Stimulated activated CD4-positive, alpha-beta T cell treated with anti-CD3 and anti-CD28 coated beads, Interleukin-1b, Interleukin-23, amount 100 ng/mL, for 1 hour (primary cell): ENCODE measurements at places on chromosomes 12 and 14.

GRCh38 chr12:100993916-100994450 is 199.4 kb downstream of the ANO4 start:
- no peak for DNase-seq

- DNase-seq: no peak
These were observed 415.7 kb upstream of the ATP2B1 start for GRCh38 chr12:90124289-90124688.

DNA sequence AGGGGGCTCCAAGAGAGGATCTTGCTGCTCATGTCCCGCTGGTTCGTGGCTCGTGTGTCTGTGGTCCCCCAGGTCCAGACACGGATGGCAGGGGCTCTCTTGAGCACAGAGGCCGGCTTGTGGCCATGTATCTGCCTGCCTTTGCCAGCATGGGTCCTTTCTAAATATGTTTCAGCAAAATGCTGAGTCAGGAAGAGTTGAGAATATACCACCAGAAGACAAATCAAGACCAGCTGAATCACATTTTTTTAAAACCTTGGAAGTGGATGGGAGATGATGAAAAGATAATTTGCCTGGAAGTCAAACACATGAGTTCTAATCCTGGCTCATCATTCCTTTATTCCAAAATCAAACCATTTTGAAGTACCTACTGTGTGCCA is 58.0 kb downstream of the NUAK1 start:
- DNase-seq: no peak

GRCh38 chr14:77407158-77407557 is 16.2 kb downstream of the NOXRED1 start:
- DNase-seq: no peak

GRCh38 chr12:118068445-118068844 is 7.5 kb upstream of the WSB2 start:
- no peak for DNase-seq

DNA sequence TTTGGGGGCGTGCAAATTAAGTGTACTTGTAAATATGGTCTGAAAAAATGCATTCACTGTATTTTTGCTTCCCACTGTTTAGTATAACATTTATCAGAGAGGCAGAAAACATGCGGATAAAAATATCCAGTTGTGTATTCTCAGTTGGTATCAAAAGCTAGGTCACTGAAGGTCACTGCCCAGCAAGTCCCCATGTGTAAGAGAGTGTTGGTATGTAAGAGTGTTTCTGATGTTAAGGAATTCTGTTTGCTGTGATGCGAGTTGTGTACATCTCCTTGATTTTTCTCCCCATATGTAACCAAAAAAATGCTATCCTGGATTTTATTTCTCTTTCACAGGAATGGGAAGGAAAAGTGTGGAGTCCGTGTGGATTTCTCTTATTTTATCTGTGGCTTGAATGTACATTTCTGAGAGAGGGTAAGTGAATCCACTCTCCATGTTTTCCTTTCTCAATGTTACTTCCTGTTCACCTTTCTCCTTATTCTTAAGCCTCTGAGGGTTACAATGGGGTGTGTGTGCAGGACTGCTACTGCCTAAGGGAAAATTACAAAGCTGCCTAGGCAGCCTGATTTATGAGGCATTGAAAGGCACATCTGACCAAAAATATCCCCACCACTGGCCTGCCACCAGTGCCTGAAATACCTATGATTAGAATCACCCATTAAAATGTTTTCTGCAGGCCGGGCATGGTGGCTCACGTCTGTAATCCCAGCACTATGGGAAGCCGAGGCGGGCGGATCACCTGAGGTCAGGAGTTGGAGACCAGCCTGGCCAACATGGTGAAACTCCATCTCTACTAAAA is 97.9 kb upstream of the USP44 start:
- no peak for DNase-seq

GRCh38 chr12:2689879-2690278 is 104.9 kb upstream of the FKBP4 start:
- no peak for DNase-seq

DNA sequence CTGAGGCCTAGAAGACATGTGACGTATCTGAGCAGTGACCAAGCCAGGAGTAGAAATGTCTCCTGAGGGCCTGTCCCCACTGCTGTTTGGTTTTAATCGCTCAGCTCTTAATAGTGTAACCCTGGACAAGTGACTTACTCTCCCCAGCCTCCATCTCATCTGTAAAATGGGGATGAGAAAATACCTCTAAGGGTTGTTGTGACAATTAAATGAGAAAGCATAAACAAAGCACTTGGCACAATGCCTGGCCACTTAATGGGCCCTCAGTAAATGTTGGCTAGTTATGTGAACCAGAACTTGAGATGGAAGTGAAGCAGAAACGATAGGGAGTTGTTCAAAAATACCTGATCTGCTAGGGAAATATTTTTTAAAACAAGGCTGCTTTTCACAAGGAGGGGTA is 58.2 kb downstream of the HMGA2 start:
- no peak for DNase-seq

DNA sequence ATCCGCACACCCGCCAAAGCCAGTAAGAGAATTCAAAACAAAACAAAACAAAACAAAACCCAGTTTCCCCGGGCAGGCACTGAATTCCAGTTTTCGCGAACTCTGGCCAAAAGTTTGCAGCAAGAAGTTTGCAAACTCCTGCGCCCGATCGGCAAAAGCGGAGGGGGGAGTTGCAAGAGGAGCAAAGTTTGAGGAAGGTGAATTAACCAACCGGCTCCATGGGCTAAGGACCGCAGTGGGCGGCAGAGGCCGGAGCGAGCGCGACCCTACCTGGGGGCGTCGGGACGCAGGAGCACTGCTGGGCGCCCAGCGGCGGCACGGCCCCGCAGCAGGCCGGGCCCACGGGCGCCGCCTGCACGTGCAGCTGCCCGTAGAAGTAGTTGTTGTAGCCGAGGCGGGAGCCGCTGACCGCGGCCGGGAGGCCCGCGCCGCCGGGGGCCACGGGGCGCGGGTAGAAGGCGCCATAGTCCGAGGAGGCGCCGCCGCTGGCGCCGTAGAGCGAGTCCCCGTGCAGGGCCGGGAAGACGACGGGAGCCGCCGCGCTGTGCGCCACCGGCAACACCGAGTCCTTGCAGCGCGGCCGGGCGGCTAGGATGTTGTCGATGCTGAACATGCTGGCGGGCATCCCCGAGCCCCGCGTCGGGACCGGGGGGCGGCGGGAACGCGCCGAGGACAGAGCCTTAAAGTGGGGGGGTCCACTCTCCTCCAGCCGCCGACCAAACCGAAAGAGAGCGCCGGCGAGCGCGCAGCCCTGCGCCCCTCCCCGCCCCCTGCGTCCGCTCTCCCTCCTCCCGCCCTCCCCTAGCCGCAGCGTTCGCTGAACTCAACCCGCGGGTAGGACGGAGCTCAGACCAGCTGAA is at the start of gene GSC:
Gene GSC (minus strand): TSS at position 723 of the 860 bp plus-strand sequence. CDS start 98 bp downstream, at position 625.
- DNase-seq: no peak

DNA sequence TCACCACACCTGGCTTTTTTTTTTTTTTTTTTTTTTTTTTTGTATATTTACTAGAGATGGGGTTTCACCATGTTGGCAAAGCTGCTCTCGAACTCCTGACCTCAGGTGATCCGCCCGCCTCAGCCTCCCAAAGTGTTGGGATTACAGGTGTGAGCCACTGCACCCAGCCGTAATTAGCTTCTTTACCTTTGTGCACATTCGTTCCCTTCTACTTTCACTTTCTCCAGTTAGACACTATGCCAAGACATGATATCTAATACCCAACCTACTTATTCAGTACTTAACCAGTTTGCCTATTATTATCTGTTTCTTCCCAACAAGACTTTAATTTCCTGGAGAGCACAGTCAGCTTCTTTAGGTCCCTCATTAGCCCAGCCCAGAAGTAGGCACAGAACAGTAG is 5.3 kb downstream of the STYK1 start:
- DNase-seq: no peak

DNA sequence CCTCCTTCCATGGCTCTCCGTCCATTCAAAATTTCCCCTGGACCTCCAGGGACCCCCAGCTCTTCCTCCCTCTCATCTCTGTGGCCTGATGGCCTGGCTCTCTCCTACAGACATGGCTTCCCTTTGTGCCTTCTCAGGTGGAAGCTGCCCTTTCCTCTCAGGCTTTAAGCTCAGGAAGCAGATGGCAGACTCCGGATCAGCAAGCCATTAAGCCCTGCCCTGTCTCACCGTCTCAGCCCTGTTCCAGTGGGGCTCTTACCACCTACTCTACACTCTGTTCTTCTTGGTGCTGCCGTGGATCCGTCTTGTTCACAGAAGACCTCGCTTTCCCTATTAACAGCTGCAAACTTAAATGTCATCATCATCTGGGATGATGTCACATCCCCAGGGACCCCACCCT is 33.1 kb downstream of the NPC2 start:
- DNase-seq: no peak

- no peak for DNase-seq
These were observed 27.1 kb downstream of the SLC11A2 start for GRCh38 chr12:50999093-50999492.
